ENCODE measurements at places on chromosomes 12 and 14. TPM values are rescaled to one million over a fixed set of nuclear protein-coding genes. Genes with fewer than 3 reads are reported as not detected.
A peak's percentile ranks its signal among the peaks of the same experiment; 100 is the strongest.

GRCh38 chr14:106417224-106418049 lies 891.1 kb downstream of the TMEM121 start:
- DNase-seq = peak; percentile 70

DNA sequence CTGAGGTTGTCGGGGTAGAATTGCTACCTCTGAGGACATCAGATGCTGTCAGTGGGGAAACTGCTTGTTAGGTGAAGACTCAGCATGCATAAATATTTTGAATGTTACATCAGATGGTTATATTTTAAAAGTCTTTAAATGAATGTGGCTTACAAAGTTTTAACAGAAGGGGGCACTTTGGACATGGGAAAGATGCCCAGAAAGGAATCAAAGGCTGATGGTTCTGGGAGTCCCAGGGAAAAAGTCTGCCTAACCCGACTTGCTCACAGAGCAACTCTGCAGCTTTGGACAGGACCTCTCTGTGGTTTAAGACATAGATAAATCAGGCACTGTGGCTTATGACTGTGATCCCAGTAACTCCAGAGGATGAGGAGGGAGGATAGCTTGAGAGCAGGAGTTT lies 474.9 kb downstream of the ATP23 start:
- DNase-seq = no peak

GRCh38 chr12:65891987-65892481 lies 67.8 kb downstream of the HMGA2 start:
- DNase-seq = no peak

DNA sequence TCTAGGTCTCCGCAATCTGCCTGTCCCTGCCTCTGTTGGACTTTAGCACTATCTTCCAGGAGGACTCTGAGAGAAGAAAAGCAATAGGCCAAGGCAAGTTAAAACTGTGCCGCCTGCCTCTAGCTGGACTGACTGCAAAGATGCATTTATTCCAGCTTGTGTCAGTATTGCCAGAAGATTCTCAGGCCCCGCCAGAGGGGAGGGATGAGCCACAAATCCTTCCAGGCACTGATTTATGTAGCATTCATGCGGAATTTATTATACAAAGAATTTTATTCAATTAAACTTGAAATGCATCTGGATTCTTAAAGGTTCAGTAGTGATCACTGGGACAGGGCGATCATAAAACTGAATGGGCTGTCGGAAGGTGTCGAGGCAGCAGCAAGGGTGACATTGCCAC lies 19.8 kb downstream of the MMAB start:
- DNase-seq = no peak

DNA sequence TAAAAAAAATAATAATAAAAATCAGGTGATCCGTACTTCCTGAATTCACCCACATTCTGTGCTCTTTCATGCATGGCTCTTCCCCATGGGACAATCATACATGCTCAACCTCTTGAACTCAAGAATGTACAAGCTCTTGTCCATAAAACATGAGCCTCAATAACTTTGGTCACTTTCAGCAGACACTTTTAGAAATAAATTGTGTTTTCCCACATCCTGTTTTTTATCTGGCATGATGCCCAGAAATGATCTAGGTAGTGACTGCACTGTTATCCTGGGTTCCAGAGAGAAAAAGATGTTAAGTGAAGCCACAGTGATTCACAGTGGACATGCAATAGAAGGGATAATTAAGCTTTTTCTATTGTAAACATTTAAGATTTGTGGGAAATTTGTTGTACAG lies 537.6 kb upstream of the TMEM132C start:
- DNase-seq = no peak

- DNase-seq = no peak
Measured at GRCh38 chr12:132054983-132055382, 89.1 kb downstream of the DDX51 start.

DNA sequence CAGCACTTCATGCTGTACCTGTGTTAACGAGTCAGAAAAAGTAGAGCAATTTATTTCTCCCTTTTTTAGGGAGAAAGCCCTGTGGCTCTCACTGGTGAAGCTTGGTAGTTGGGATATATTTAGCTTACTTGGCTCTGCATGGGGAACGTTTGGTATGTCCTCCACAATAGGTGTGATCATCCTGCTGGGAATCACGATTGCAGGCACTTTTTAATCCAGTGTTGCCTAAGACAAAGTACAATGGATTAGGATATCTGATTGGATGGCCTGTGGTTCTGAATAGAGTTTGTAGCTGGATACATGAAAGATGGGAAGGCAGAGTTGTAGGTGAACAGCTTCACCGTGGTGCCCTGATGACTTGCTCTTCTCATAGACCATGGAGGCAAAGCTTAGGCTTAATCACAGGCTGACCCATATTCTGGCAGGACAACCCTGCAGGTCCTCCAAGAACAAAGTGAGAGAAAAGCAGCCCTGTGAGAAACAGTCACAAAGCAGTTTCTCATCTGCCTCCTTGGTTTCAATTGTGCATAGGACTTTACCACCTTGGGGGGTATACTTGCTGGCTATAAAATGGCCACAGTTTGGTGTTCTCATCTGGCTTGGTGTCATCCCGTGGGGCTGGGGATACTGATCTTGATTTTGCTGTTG lies 7.5 kb downstream of the RESF1 start:
- no peak for DNase-seq

GRCh38 chr14:90383731-90384542 lies 12.9 kb upstream of the CALM1 start:
- DNase-seq = peak; percentile 44

DNA sequence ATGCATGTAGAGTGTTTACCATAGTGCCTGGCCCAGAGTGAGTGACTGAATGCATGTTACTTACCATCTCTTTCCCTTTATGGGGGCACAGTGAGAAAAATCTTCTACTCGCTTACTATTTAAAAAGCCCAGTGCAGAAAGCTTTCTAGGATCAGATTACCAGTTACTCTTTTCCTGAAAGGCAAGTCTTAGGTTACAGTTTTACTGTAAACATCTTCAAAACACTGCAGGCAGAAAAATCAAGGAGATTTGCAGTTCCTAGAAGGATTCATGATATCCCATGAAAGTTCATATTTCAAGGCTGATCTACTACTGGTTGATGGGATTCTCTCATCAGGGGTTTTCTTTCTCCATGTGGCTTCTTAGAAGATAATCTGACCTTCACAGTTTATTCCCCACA lies 29.3 kb upstream of the DAAM1 start:
- DNase-seq = no peak

DNA sequence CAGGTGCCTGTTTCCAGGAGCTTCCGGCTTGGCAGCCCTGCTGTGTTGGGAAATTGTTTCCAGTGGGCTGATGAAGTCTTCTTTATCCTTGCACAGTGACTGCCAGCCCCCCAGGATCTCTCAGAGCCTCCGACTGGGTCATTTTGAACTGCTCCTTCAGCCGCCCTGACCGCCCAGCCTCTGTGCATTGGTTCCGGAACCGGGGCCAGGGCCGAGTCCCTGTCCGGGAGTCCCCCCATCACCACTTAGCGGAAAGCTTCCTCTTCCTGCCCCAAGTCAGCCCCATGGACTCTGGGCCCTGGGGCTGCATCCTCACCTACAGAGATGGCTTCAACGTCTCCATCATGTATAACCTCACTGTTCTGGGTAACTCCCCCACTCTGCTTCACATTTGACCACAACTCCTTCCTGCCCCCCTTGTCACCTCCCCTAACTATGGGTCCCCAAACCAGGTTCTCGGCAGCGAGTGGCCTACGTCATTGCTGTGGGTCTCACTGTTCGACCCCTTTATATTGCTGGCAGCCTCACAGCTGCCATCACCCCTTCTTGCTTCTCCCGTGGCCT lies 2.3 kb downstream of the LAG3 start:
- peak; percentile 32 for DNase-seq

- no peak for DNase-seq
Measured at GRCh38 chr12:6452245-6452943, 552 bp downstream of the TAPBPL start.

- no peak for DNase-seq
Measured at GRCh38 chr12:111063295-111064026, 143.1 kb upstream of the MYL2 start.

DNA sequence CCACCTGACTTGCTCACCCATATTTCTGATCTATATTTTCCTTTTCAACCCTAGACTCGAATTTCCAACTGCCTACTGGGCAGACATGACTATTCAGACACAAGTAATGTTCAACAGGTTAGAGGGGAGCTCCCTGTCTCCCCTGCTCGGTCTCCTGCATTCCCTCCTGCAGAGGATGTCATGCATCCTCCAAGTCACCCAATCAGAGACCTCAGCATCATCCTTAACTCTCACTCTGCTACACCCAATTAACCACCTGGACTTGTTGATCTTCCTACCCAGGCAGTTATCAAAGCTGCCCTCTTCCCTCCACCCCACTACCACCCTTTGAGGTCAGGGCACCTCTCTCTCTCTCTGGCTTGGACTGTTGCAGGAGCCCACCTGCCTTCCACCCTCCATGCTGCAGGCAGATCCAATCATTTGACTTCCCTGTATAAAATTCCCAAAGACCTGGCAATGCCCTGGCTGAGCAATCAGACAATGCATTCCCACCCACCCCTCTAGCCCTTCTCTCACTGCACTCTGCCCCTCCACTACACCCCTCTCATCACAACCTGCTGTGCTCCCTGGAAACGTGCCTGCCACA lies 10.9 kb downstream of the FAIM2 start:
- DNase-seq = no peak

- no peak for DNase-seq
Measured at GRCh38 chr12:94133964-94134795, 14.2 kb upstream of the PLXNC1 start.

PLEKHD1 gene
- polyA plus RNA-seq = 0.06 TPM

PPP1R1A gene
- not detected for polyA plus RNA-seq

GPN3 gene
- polyA plus RNA-seq = 33.9 TPM
